ENCODE measurements at places on chromosomes 1 and 21.

- no peak for DNase-seq
Observed at GRCh38 chr1:234918961-234919761, 209.5 kb downstream of the TOMM20 start.

DNA sequence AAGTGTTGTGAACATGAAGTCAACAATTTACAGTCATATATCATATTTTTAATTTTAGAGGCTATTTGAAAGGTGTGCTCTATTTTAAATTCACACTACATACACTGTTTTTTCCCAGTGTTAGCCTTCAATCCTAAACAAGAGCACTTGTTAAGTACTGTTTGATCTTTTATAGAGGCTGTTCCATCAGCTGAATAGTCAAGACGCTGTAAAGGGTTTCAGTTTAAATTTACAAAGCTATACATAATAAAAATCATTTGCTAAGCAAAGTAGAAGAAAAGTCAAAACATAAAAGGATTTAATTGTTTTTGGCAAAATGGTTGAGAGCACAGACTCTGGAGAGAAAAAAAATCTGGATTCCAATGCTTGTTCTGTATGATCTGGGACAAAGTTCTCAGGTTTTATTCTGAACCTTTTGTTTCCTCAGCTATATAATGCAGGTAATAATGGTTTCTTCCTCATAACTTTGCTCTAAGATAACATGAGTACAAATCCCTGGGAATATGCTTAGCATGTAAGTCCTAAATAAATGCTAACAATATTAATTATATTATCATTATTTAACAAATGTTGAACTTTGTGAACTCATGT lies 44.3 kb downstream of the RBM11 start:
- DNase-seq: no peak

DNA sequence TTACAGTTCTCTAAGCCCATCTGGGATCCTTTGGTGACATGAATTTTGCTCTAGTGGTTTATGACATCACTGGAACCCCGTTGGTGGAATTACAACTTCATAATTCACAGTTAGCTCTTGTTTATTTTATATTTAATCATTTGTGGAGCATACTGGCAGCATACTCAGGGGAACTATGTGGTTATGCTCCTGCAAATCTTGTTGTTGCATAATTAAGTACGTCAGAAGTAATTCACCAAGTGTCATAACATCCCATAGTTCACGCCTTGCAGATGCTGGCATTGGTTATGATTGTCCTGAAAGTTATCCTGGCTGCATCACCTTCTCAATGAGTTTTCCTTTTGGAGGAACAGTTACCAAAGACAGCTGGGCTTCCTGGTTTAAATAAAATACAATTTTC lies 16.5 kb downstream of the PRRX1 start:
- no peak for DNase-seq

- no peak for DNase-seq
Observed at GRCh38 chr21:37263827-37264600, 3.1 kb downstream of the VPS26C start.

GRCh38 chr1:33583567-33583966 lies 111.1 kb downstream of the ZSCAN20 start:
- no peak for DNase-seq

DNA sequence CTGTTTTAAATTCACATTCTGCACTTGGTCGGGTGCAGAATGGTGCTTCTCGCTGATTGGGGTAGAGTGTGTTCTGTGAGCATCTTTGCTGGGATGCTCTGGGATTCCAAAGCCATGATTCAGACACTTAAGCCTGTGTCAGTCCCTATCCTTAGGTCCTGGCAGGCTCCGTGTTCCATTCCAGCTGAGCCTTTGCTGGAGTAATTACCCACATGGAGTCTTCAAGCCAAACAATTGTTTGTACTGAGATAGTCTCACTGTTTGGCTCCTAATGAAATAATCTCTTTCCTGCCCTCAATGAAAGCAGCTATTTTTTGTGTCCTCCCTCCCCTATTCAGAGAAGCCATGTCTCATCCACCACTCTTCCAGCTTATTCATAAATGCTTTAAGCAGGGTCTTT lies 18.7 kb downstream of the SMAP2 start:
- no peak for DNase-seq

DNA sequence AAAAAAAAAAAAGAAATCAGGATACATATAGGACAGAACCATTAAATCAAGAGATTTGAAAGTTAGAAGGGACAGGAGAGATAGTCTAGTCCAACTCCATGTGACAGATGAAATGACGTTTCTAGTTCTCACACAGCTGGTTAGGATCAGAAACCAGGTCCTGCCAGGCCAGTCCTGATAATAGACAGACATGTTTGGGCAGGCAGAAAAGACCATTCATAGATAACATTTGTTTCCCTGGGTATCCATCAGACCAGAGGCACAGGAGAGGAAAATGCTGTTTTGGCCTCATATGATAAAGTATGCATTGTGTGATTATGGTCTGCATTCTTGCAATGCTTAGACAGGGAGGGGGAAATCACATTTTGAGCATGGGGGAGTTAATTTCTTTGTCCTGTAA lies 29.3 kb downstream of the ZBTB8B start:
- DNase-seq: no peak

- no peak for DNase-seq
Observed at GRCh38 chr1:205980237-205980870, 22.8 kb downstream of the RAB7B start.

DNA sequence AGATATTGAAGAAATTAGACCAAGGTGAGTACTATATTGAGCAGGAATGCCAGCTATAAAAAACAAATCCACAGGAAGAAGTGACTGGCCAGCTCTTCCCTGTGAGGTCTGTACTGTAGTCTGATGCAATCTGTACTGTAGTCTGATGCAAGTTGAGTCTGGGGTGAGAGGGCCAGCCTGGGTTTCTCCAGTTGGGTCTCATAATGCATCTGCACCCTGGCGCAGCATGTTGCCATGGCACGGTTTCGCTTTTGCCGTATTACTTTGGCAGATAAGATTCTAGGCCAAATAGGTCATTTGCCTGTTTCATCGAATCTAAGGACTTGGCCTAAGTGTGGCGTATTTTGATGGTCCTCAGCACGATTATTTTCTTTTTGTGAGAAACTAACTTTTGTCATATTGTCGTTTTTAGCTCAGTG lies 24.4 kb upstream of the PGD start:
- DNase-seq: no peak

DNA sequence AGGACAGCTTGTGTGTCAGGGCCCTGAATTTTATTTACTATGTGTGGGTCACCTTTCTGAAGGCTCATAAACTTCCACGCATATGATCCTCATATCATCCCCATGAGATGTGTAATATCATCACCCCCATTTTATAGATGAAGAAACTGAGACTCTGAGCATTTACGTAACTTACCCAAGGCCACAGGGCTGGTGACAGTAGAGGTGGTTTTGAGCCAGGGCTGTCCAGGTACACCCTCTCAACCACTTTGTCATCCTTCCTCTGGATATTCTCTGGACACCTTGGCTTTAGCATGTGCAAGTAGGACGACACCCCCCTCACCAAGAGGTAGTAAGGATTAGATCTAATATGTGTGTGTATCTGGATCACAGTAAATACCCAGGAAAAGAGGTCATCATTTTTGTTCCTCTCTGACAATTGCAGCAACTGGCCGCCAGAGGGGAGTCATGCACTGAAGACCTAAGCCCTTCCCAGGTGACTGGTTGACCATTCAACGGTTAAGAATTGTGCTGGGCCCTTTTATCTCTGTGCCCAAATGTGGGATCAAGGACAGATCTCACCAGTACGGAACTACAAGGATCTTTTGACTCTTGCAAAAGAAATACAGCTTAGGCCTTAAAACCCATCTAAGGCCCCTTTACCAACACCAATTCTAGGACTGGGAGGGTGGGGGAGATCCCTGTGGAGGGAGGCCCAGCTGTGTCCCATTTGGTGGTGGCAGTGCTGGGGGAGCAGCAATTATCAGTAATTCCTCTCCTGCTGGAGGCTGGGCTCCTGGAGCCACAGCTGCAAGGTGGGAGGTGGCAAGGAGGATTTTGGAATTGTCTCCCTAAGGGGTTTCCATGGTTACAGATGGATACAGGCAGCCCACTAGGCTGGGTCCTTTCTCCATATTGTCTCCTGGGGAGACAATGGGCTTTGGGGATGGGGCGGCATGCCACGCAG lies 13.7 kb upstream of the E2F2 start:
- DNase-seq: no peak

GRCh38 chr1:189962181-189962580 lies 515.5 kb downstream of the BRINP3 start:
- no peak for DNase-seq

- DNase-seq: no peak
Observed at GRCh38 chr21:30248844-30249243, 32.9 kb upstream of the CLDN8 start.

DNA sequence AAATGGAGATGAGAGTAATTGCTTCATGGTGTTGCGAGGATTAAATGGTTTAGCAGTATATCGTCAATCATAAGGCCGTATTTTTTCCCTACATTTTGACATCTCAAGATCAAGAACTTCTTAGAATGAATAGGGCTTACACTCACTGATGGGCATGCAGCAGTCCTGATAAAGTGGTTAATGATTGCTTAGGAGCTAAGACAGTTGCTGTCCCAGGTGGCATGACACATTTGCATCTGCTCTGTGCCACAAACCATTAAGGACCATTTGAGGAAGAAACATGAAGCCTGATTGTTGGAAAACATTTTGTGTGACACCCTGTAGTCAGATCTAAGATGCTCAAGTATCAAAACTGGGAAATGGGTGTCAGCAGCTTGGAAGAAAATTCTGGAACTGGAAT lies 81.0 kb upstream of the SGIP1 start:
- no peak for DNase-seq

DNA sequence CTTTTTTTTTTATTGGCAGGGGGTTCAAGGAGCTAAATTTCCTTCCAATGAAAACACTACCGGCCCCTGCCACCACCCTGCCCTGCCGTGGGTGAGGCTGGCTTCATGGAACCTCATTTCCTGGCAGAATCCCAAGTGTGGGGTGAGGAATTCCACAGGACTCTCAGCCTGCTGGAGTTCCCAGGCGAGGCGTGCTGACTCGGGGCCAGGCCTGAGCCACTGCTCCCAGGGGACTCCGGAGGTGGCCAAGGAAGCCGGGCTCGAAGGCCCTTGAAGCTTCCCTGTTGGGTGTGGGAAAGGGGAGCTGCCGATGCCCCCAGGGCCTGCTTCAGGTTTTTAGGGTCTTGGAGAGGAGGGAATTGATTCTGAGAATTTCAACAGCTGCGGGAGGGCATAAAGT lies 95.3 kb upstream of the ACTRT2 start:
- no peak for DNase-seq

GRCh38 chr1:87201768-87202167 lies 126.9 kb upstream of the LMO4 start:
- no peak for DNase-seq

- no peak for DNase-seq
Observed at GRCh38 chr1:91958926-91959325, 9.7 kb downstream of the BRDT start.

GRCh38 chr1:182687361-182687760 lies 3.0 kb upstream of the RGS8 start:
- no peak for DNase-seq

DNA sequence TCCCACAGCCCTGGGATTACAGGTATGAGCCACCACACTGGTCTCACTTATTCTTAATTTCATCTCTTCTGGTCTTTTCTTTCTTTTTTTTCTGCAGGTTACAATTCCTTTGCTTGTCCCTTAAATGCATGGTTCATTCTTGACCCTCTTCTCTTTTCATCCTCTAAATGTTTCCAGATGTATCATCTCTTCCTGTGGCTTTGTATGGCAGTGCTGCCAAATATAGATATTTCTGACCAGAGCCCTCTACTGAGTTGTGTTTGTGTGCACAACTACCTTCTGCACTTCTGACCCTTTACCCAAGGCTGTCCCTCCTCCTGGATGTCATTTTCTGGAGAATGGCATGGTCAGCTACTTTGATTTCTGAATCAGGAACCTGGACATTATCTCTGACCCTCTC lies 32.5 kb downstream of the OLFML3 start:
- no peak for DNase-seq

DNA sequence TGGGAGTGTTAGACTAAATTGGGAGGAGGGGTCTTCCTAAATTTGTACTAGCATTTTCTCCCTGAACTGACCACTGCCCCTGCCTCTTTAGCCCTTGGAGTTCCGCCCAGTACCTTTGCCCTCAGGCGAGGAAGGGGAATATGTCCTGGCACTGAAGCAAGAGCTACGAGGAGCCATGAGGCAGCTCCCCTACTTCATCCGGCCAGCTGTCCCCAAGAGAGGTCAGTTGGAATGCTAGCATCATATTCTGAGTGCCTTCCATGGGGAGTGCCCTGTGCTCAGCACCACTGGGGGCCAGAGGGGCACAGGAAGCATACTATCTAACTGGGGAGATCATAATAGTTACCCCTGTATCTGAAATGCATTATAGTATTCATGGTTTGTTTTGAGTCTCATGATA lies 10.7 kb downstream of the POLR3GL start:
- no peak for DNase-seq

GRCh38 chr1:69163241-69163640 lies 404.5 kb upstream of the LRRC7 start:
- no peak for DNase-seq

- DNase-seq: no peak
Observed at GRCh38 chr1:215185067-215185620, 102.6 kb downstream of the KCNK2 start.

DNA sequence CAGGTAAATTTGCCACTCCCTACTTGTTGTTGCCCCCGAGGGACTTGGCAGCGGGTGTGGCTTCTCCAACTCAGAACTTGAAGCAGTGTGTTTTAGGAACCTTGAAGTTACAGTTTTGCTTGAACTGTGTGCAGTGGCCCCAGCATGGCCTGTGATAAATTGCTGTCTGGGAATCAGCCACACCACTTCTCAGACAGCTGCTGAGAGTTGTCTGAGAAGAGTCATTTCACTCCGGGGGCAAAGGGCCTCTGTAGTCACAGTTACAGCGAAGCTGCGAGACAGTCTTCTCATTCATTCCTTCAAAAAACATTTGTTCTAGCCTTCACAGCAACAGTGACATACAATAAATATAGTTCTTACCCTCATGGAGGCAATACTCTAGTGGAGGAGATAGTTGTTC lies 70.3 kb downstream of the PROX1 start:
- no peak for DNase-seq

DNA sequence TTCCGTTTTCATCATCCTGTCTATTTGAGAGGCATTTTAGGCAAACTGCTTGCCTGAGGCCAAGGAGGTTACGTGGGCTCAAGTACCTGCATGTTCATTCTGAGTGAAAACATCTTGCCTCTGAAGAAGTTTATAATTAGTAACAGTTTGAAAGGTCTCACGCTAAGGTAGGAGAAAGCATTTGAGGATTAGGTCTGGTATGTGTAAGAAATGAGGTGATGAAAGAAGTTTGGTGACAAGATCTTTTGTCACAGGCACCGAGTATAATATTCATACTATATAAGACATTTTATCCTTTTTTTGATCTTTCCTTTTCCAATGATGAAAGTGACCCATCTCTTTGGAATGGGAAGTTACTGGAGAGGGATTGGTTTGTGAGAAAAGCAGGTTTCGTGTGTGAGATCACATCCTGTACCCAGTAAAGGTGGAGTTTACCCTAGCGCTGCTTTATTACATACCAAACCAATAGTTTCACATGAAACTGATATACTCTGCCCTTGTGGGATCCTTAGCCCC lies 98.7 kb upstream of the PDC start:
- DNase-seq: no peak

Data from stimulated activated CD8-positive, alpha-beta memory T cell treated with anti-CD3 and anti-CD28 coated beads, Interleukin-15, amount 100 ng/mL, for 24 hours (primary cell).